ENCODE measurements at places on chromosomes 16 and 17.

- no peak for DNase-seq
Measured at GRCh38 chr17:9487406-9487805, 88.2 kb downstream of the STX8 start.

DNA sequence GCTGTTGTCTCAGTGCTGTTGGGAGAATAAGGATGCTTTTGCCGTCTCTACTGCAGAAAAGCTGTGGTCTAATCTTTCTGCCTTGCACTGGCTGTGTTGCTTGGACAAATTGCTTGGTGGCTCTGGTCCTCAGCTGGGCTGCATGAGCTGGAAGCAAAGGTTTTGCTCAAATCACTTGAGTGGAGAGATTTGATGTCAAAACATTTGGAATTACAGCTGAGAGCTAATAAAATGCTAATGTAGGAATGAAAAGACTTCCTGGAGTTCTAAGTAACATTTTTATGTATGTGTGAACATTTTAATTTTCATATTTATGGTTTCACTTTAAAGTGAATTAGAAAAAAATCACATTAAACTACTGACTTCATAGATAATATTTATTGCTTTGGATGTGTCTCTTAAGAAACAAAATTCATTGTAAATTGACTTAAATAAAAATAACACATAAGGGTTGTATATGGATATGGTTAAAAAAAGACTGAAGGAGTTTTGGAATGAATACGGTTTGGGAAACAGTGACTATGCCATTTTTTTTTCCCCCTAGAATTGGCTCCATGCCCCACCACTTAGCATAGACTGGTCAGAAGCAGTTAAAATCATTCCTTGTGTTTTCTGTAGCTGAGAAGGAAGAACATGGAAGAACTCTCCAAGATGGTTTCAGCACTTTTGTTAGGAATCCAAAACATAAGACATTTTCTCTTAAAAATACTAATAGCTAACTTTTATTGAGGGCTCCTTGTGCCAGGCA lies 39.2 kb upstream of the FAM20A start:
- no peak for DNase-seq

DNA sequence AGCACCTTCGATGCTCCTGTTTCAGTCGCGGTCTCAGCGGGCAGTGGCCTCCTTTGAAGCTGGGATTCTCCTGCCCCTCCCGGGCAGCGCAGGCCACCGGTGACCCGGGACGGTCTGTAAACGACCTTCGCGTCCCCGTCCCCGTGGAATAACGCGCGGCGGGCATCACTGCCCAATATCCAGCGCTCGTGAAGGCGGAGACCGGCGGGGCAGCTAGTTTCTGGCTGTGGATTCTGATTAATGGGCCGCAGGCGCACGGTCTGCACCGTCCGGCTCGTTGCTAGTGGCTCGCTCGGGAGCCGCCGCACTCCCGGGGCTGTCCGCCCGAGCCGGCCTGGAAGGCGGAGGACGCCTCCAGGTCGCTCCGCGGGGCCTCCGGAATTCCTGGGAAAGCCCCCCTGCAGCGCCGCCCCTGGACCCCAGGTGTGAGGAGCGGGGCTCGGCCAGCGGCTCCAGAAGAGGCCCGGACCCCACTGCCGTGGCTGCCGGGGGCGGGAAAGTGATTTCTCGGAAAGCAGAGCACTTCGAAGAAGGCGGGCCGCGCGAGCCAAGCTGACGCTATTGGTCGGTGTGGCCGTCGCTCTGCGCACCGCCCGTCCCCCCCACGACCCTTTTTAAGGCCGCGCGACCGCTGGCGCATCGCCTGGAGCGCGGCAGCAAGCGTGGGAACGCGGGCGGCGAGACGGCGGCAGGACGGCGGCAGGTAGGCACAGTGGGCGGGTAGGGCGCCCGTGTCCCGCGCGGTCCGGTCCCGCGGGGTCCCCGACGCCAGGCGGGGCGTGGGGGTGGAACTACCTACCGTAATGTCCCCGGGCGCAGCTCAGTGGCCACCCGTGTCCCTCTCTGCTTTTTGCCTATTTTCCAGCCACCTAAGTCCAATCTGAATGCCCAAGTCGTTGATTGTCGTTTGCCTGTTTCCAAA lies at the start of gene IRF8:
IRF8 (plus strand) TSS at position 642 of the 922 bp plus-strand sequence. CDS start 3,854 bp downstream, outside the sequence.
- DNase-seq, result peak; percentile 37

DNA sequence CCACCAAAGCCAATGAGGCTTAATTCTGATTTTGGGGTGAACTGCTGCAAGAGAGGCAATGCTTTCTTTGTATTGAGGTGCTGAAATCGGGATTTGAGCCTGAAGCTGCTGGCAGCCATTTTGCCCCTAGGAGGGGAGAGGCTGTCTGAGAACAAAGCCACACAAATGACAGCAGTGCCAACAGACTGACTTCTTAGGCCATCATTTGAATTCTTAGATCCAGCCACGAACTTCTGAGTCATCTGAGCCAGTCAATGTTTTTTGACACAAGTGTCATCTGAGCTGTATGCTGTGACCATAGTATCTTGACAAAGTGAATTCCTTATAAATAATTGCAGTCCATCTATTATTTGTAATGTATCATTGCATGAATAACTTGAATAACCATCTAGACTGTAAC lies 29.0 kb downstream of the HYDIN start:
- no peak for DNase-seq

GRCh38 chr16:67930678-67931211 lies 917 bp downstream of the CTRL start:
- DNase-seq, result no peak

DNA sequence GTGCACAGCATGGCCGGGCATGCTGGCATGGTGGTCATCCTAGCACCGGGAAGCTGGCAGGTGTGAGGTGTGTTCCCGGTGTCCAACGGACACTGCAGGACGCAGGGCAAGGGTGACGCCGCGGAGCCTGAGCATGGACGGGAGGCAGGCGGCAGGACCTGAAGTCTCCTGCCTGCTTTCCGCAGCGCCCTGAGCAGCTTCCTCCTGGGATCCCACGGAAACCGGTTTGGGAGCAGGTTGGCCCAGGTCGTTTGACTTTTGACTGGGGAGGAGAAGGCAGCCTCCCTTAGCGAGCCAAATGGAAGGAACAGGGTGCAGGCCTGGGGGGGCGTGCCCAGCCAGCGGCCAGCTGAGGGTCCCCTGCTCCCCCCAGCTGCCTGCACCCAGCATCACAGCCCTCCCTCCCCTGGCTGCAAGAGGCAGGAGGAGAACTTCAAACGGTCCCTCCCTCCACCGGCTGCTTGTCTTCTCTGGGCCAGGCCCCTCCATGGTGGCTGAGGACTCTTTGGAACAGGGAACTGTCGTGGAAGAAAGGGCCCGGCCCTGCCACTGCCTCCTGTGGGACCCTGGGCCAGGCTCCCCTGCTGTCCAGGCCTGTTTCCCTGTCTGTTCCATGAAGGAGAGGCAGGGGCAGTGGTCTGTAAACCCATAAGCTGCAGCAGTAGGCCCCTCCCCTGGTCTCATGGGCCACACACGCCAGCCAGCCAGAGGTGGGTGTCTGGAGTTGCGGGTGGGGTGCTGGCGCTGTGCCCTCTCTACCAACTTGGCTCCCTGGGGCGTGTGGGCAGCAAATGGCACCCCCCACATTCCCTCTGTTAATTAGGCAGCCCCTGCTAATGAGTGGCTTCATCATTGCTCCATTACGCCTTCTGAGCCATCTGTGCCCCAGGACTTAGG lies 7.8 kb upstream of the ADGRG1 start:
- DNase-seq, result no peak

All from hepatic stellate cell (primary cell).